KBM-7 (cell line): ENCODE measurements at places on chromosomes 6 and 20.
A peak's percentile ranks its signal among the peaks of the same experiment; 100 is the strongest.

DNA sequence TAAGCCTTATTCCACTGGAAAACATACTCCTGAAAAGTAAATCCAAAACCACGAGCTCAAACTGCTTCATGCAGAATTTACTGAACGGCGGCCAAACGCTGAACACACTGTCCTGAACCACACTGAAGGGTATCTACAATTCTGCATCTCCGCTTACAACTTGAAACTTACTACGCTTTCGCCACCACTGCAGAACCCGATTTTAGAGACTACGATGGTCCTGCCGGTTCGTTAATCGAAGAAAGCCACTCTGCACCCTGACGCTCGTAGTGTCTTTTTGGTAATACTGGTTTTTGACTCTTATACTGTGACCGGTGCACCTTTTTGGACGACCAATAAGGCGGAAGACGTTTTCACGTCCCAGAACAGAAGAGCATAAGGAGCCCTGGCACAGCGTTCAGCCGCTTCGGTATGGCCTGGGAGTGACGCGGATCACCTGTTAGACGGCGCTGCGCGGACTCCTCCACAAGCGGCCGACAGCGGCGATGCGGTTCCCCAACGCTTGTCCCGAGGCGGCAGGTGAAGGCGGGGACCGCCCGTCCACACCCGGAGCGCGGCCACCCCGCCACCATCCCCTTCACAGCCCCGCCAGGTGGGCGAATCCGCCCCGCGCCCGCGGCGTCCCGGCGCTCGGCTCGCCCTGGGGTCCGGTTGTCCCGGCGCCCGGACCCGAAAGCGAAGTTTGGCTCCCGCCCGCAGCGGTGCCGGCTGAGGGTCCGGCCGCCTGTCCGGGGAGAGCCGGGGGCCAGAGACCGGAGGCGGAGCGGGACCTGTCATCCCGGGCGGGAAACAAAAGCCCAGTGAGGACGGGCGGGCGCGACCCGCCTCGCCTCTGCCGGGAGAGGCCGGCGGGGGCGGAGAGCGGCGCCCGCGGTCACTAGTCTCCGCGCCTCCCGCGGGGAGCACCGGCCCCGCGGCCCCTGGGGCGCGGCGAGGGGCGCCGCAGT, 784 bp downstream of the FKBP5 start:
- DNase-seq = peak; percentile 71

DNA sequence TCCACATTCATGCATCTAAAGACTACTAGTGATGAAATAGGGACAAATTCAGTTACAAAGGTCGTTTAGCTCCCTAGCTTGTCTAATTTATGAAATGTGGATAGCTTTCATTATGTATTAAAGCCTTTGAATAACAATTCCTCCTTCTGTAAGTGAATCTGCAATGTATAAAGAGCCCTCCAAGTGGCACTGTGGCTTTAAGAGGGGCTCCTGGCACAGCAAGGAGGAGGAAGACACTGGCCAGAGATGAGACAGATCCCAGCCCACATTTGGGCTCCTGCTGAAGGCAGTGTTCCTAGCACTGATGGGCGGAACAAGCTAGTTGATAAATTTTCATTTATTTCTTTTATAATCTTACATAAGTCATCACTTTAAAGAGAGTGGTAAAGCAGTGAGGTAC, 17.6 kb upstream of the FUCA2 start:
- DNase-seq = peak; percentile 26

DNA sequence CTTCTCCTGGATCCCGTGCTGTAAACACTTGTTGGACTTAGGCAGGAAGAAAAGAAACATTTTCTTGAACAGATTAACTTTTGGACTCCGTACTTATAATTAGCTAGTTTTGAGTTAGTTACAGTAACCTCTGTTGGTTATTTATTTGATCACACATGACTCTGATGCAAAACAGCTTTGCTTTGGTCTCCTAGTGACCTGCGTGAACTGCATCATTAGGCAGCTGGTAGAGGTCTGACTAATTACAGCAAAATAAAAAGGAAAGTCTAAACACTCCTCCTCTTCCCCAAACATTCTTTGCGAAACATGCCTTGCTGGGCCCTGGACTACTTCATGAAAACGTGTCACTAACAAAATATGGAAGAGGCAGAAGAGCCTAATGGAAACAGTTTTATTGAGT, 61.1 kb upstream of the ZFP64 start:
- no peak for DNase-seq

- no peak for DNase-seq
These were observed 45.2 kb downstream of the ADGRB3 start for GRCh38 chr6:68680264-68680663.

DNA sequence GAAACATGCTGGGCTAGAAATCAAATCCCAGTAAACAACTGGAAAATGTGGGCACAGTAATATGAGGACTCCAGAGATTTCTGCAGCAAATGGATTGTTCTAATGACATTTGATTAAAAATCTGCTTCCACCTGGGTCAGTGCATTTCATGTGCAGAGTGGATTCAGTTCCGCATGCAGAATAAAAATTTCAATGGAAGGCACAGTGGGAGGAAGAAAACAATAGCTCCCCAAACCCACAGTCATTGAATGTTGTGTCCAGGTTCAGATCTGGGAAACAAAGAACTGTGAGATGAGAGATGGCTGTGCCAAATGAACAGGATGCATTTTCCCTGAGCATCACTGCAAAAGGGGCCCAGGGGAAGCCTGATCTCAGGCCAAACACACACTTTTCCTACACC, 403.1 kb downstream of the BTBD9 start:
- no peak for DNase-seq

DNA sequence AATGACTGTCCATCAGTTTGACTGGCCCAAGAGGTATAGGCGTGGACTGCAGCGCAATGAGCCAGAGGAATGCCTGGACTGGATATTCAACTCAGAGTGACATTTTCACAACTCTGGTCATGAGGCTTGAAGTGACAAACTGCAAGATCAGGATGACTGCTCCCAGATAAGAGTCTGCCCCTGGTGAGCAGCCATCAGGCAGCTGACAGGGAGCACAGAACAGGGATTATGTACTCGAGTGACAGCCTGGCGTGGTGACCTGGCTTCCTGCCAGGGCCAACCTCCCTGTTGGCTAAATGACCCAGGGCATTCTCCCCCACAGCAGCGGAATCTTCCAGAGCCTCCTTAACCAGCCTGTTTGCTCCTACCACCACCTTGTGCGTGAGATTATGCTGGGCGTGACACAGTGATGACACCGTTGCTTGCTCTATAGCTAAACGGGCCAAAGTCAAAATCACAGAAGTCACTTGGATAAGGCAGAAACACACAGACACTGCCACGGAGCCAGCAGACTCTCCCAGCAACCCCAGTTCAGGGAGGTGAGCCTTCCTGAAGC, 209.1 kb upstream of the JARID2 start:
- DNase-seq = peak; percentile 53
